Glomerular endothelial cell (primary cell): ENCODE measurements at places on chromosomes 2 and 18.

GRCh38 chr2:239387811-239388210, 13.0 kb downstream of the HDAC4 start:
- no peak for DNase-seq

GRCh38 chr2:105309147-105309545, 20.4 kb downstream of the TGFBRAP1 start:
- DNase-seq: no peak

- no peak for DNase-seq
These were observed 48.8 kb downstream of the MAPRE2 start for GRCh38 chr18:35089891-35090550.

- no peak for DNase-seq
These were observed 181.6 kb downstream of the GULP1 start for GRCh38 chr2:188473306-188473705.

GRCh38 chr2:54815148-54815539, 91.7 kb downstream of the EML6 start:
- no peak for DNase-seq

DNA sequence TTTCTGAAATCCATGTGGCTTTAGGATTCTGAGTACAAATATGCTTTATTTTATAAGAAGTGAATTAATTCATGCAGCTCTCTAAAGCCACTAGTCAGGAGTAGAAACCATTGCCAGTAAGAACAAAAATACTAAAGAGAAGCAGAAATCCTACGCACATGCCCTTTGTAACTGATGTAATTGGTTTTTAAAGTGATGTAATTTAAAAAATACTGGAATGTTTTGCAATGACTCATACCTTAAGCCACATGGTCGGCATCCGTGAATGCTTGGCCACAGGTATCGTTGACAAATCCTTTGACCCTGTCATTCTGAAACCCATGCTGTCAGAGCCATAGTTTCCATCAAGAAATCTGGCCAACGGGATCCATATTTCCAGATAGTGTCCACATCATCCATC, 213.3 kb downstream of the ACKR3 start:
- no peak for DNase-seq

- no peak for DNase-seq
These were observed 2.1 kb upstream of the TWIST2 start for GRCh38 chr2:238845583-238846377.

DNA sequence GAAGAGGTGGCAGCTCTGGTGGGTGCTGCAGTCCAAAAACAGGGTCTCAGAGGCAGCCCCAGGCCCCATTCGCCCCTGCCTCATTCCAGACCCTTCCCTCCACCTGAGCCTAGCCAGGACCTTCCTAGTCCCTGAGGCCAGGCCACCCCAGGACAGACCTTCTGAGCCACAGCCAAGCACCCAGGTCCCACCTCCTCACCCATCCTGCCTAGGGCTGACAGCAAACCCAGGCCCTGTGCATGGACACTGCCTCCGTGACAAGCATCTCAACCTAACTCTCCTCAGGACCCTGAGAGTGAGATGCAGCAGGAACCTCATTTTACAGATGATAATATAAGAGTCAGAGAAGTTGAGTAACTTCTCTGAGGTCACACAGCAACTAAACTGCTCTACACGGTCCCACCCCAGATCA, 15.5 kb downstream of the ADRA2B start:
- DNase-seq: no peak

- no peak for DNase-seq
These were observed 120.3 kb downstream of the ACOXL start for GRCh38 chr2:110852541-110853263.

DNA sequence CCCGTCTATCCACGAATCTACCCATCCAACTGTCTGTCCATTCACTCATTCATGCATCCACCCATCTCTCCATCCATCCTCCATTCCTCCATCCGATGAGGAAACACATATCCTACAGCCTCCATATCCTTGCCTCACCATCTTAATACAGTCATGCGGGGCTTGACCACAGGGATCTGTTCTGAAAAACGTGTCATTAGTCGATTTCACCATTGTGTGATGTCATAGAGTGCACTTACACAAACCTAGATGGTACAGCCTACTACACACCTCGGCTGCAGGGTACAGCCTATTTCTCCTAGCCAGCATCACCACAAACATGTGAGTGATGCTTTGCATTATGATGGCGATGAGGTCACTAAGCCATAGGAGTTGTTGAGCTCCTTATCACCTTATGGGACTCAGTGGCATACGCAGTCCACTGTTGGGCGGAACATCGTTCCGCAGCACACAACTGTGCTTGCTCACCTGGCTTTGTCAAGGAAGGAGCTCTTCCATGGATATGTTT, 1.9 kb upstream of the NT5DC4 start:
- no peak for DNase-seq

- DNase-seq: no peak
These were observed 49.1 kb upstream of the DOCK10 start for GRCh38 chr2:225091336-225091735.

DNA sequence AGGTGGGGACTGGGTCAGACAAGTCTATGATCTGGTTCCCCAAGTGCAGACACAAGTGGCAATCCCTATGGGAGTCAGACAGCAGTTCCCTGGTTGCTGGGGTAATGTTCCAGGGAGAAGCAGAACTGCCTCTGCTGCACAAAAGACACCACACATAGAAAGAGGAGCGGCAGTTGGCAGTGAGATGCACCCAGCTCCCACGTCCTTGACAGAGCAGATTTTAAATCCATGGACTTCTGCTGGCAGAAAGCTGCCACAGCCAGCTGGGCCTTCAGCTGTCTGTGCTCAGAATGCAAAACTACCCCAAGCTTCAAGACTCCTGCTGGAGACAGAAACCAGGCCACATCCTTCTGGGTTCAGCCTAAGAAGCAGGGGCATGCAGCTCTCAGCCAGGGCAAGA, 147.2 kb downstream of the ETAA1 start:
- no peak for DNase-seq

DNA sequence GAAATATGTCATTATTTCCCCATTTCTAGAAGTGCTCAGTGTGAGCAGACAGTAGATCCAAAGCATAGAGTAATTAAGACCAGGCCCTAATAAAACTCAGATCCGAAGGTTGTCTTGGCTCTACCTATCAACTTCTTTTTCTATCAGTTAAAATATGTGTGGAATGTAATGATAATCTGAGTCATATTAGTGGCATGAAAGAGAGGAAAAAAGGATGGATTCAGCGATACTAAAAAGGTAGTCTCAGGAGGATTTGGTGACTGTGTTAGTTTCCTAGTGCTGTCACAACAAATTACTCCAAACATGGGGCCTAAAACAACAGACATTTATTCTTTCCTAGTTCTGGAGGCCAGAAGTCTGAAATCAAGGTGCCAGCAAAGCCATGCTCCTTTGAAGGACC, 103.7 kb upstream of the NABP1 start:
- DNase-seq: no peak

GRCh38 chr2:45089554-45090261, 80.5 kb upstream of the SIX2 start:
- DNase-seq: no peak

GRCh38 chr2:157287160-157287559, 29.7 kb downstream of the GALNT5 start:
- no peak for DNase-seq

- no peak for DNase-seq
These were observed 121.1 kb downstream of the HDAC4 start for GRCh38 chr2:239279508-239280295.

GRCh38 chr18:58495207-58495606, 133.7 kb downstream of the ALPK2 start:
- no peak for DNase-seq

GRCh38 chr2:227370791-227371312, 8.3 kb downstream of the TM4SF20 start:
- no peak for DNase-seq

- DNase-seq: no peak
These were observed 175.7 kb upstream of the ARL4C start for GRCh38 chr2:234672498-234673150.

GRCh38 chr18:47594621-47595086, 335.8 kb downstream of the SMAD2 start:
- DNase-seq: no peak

DNA sequence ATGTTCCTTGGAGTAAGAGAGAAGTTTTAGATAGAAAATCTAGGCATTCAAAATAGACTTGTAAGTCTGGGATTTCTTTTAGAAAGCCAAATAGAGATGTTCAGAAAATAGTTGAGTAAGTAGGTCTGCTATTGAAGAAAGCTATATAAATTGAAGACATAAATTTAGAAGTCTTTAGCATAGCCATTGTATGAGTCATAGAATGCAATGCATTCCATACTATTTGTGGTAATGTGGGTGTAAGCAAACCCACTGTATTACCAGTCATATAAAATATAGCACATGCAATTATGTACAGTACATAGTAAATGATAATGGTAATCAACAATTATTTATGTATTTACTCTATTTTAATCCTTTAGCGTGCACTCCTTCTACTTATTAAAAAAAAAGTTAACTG, 14.1 kb downstream of the MC4R start:
- DNase-seq: no peak

GRCh38 chr2:239607517-239608191, 206.8 kb upstream of the HDAC4 start:
- DNase-seq: no peak

DNA sequence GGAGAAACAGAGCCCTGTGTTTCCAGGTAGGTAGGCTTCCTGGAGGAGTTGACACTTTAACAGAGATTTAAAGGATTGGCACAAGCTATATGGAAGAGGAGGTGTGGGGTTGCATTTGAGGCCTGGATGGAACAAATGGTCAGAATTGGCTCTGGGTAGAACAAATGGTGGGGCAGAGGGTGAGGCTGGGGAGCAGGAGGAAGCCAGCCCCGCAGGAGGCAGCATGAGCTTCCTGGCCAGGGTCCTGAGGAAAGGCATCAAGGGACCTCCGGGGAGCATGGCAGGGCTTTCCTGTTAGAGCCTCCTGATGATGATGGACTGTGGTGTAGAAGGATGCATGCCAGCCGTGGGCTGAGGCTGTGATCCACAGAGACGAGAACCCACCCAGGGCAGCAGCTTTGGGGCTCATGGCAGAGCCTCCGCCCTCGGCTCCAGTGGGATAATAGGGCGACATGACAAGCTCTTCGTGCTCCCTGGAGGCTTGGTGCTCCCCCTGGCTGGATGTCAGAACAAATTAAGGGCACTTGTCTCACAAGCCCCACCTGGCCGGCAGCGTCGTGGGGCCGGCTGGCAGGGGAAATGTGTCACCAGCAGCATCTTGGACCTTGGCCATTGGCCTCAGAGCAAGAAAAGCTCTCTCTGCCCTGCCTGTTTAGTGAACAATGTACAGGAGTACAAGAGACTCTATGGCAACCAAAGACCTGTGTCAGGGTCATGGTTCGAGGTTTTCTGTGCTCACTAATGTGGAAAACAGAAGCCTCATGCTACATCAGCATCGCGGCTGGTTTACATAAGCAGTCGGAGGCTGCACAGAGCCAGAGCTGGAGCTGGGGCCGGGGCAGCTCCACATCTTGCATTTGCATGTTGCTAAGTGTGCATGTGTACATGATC, 153.5 kb downstream of the MYCN start:
- DNase-seq: no peak

- DNase-seq: peak; percentile 39
These were observed 10.4 kb upstream of the KCNE4 start for GRCh38 chr2:223041527-223042109.

- DNase-seq: no peak
These were observed 419.1 kb upstream of the DSEL start for GRCh38 chr18:67935638-67936037.

DNA sequence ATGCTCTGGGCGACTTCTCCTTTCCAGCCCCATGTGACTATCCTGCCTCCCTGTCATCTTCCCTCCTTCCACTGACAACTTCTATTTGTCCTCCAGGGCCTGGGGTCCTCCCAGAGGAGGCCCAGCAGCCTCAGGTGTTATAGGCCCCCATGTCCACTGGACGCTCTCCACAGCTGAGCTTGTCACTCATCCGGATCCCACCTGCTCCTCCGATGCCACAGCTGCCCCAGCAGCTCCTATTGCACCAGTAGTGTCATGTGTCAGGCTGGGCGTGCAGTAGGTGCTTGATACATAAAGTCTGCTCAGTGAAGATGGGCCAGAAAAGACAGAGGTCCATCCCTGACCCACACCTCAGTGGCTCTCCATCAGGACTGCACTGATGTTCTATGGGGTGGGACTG, 305.7 kb upstream of the MYT1L start:
- DNase-seq: no peak

- no peak for DNase-seq
These were observed 215.8 kb downstream of the NDUFA10 start for GRCh38 chr2:239809391-239809790.

DNA sequence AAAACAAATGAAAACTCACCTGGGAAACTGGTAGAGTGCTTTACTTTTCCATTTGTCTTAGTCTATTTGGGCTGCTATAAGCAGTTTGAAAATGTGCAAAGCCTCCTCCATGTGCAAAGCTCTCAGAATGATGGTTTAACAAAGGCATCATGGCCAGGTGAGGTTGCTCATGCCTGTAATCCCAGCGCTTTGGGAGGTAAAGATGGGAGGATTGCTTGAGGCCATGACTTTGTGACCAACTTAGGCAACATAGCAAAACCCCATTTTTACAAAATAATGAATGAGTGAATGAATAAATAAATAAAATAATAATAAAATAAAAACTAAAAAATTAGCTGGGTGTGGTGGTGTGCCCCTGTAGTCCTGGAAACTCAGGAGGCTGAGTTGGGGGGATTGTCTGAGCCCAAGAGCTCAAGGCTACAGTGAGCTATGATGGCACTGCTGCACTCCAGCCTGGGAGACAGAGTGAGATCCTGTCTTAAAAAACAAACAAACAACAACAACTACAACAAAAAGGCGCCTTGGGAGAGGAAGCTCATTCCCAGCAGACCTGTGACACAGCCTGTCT, 71.8 kb downstream of the MYCN start:
- DNase-seq: no peak

GRCh38 chr2:98623657-98624056, 15.3 kb downstream of the UNC50 start:
- DNase-seq: no peak

DNA sequence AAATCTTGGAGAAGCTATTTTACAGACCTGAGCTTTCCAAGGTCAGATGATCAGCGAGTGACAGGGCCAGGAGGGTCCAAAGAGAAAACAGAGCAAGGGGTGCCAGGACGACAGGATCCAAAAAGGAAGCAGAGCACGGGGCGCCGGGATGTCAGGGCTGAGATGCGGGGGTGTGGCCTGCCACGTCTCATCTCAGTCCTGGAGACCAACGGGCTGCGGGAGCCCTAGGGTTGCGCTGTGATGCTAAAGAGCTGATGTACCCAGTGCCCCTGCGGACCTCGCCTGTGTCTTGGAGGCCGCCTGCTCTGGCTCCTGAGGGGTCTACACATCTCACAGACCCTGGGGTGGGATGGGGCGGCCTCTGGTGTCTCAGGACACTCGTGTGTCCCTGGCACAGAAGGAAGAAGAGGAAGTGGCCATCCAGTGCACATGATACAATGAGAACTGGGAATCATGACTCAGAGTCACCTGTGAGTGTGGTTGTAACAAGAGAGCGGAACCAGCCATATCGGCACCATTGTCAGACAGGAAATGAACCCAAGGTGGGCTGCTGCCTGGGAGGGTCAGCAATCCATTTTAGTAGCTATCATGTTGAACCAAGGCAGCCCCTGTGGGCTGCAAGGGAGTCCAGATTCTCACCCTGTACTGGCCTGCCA, 97.8 kb downstream of the MYT1L start:
- no peak for DNase-seq

GRCh38 chr2:38610851-38611801, 8.4 kb upstream of the HNRNPLL start:
- no peak for DNase-seq
